ENCODE measurements at places on chromosomes 2 and 18.

- DNase-seq: no peak
Measured at GRCh38 chr2:74416778-74417177, 4.6 kb downstream of the C2orf81 start.

GRCh38 chr2:70510313-70510712 is 43.3 kb downstream of the TGFA start:
- DNase-seq: no peak

GRCh38 chr2:189287982-189288521 is 108.5 kb upstream of the COL5A2 start:
- DNase-seq: no peak

GRCh38 chr2:156464106-156464505 is 27.9 kb downstream of the GPD2 start:
- no peak for DNase-seq

GRCh38 chr2:113894156-113894743 is 4.4 kb downstream of the ACTR3 start:
- no peak for DNase-seq

GRCh38 chr2:28326469-28326805 is 66.2 kb upstream of the FOSL2 start:
- no peak for DNase-seq

- DNase-seq: no peak
Measured at GRCh38 chr2:224934526-224935188, 107.6 kb downstream of the DOCK10 start.

DNA sequence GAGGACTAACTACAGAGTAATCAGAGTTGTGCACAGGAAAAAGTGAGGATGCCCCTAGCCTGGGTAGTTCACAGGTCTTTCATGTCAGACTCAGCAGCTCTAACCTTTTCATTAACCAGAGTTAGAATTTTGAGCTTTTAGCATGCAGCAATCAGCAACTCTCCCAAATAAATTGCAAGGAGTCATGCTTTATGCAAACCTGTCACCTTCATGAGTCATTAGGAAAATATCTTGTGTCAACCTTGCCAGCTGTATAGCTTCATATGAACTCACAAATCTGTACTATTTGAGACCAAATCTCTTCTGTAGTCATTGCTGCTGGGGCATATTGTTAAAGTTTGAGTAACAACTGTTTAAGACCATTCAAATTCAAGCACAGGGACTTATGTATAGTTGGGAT is 382.3 kb upstream of the NT5C1B start:
- no peak for DNase-seq

DNA sequence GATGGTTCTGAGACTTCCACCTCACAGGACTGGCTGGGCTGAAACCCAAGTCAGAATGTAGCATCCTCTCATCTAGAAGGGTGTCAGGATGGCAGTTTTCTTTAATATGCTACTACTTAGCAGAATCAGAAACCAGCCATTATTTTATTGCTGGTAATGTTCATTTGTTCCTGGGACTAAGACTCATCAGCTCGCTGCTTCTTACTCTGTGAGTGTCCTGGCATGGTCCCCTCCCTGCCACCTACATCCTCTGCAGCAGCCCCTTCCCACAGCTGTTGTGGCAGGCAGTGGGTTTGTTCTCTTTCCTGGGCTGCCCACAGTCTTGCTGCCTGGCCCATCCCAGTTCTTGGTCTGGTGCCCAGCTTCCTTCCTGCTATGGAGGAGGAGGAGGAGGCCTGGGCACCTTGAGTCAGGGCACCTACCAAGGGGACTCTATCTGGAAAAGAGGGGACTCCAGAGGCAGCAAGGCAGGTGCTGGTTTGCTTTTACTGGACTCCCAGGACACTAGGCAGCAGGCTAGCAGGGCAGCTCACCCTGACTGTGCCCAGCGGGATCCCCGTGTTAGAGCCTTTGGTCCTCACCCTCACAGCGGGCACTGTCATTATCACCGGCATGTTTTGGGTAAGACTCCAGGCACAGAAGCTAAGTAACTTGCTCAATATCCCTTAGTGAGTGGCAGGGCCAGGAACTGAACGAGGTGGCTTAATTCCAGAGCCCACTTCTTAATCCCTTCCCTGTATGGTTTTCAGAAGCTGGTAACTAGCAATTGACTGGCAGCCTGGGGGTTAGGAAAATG is 62.1 kb downstream of the LRRFIP1 start:
- no peak for DNase-seq

- no peak for DNase-seq
Measured at GRCh38 chr2:186771850-186772463, 77.0 kb downstream of the ZSWIM2 start.

DNA sequence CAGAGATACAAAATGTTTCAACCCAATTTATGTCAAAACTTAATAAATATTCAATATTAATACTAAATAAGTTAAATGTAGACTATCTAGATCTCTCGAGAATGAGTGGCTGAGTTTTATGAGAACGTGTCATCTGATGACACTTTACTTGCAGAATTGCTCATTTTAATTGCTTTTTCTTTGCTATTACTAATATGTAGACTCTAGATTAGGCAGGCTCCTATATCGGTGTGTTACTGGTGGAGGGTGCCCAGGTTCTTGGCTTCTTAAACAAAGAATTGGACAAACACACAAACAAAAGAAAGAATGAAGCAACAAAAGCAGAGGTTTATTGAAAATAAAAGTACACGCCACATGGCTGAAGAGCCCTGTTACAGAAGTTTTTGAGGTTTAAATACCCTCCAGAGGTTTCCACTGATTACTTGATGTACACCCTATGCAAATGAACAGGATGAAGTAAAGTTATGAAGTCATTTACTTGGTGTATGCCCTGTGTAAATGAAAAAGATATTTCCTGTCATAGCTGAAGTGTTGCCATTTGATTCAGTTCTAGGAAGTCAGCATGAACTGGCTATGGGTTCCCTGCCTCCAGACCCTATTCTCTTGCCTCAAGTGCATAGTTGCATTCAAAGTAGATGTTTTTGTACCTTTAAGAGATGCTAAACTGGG is 122.9 kb upstream of the ITGA4 start:
- no peak for DNase-seq

DNA sequence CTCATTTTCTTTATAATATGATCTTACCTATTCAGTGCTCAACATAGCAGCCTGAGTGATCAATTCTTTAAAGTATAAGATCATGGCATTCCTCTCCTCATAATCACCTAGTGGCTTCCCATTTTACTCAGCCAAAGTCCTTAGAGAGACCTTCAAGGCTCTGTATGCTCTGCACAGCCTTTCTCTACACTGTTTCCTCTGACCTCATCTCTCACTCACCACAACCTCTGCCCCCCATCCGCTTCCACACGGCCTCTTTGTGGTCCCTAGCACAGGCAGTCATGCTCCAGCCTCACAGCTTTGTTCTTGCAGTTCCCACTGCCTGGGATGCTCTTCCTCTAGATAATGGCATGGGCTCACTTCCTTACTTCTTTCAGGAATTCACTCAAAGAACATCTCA is 109.2 kb downstream of the HIBCH start:
- DNase-seq: no peak

DNA sequence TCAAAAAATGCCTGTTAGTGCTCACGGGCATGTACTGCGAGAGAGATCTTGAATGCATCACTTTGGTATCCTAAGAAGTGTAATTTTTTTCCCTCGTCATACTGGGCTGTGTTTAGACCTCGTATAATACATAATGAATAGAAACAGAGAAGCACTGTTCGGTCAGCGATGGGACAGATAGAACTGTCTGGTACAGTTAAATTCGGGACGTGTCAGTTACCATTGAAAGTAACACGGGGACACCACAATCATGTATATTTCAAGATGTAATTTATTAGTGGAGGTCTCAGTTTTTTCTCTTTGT is 1.8 kb downstream of the PKP4 start:
- DNase-seq: no peak
